Activated T-cell treated with anti-CD3 and anti-CD28 coated beads, Interleukin-2, amount 50 U/mL, for 72 hours (primary cell): ENCODE measurements at places on chromosomes 5 and 9.

GRCh38 chr5:133707629-133708028 is 95.3 kb upstream of the FSTL4 start:
- DNase-seq = no peak

GRCh38 chr5:95884017-95884325 is 61.4 kb upstream of the GLRX start:
- DNase-seq = no peak

DNA sequence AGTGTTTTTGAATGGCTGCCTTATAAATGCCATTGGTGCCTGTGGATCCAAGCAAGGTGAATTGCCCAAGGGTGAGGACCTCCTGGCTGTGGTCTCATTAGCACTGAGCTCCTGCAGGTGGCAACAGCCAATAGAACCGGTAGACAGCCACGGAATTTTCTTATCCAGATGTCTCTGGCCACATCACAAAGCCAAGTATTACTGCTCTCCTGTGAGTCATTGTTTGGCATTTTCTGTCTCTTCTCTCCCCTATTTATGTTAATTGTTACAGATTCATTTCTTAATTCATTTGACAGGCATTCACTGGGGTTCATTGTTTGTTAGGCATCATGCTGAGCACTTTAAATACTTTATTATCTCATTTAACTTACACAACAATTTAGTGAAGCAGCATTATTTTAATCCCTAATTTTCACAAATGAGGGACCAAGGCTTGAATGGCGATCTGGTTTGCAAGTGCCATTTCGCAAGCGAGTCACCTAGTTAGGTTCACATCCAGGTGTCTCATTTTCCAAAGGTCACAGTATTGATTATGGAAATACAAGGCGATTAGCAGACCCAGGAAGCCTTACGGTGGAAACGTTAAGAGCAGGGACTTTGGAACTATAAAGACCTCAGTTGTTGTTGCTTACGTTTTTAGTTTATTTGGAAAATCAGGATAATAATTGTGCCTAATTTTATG is 58.2 kb upstream of the DPYSL3 start:
- no peak for DNase-seq

DNA sequence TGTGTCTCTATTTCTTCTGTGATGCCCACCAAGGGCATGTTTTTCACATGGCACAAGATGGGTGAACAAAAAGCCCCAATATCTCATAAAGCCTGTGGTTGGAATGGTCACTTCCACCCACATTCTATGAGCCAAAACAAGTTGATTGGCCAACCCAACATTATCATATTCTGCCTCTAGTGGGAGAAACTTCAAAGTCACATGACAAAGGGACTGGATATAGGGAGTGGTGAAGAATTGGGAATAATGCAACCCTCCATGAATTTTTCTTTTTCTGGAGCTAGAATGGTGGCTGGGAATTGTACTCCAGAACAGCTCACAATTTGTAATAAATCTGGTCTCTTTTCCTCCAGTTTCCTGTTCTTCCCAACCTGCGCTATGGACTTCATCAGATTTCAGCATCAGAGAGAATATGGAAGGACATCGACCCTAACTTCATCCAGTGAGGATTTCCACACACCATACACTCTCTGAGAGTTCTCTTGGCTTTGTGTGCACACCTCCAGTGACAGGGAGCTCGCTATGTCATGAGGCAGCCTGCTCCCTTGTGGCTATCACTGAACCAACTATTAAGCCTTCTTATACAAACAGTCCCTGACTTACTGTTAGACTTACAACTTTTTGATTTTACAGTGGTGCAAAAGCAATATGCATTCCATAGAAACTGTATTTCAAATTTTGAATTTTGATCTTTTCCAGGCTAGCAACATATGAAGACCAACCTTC is 12.0 kb upstream of the B4GALT1 start:
- no peak for DNase-seq

- no peak for DNase-seq
Observed at GRCh38 chr9:86469476-86470250, 115.5 kb upstream of the TUT7 start.

- no peak for DNase-seq
Observed at GRCh38 chr9:125893277-125893676, 146.1 kb downstream of the PBX3 start.

- DNase-seq = no peak
Observed at GRCh38 chr9:98385751-98386150, 130.3 kb upstream of the TBC1D2 start.

DNA sequence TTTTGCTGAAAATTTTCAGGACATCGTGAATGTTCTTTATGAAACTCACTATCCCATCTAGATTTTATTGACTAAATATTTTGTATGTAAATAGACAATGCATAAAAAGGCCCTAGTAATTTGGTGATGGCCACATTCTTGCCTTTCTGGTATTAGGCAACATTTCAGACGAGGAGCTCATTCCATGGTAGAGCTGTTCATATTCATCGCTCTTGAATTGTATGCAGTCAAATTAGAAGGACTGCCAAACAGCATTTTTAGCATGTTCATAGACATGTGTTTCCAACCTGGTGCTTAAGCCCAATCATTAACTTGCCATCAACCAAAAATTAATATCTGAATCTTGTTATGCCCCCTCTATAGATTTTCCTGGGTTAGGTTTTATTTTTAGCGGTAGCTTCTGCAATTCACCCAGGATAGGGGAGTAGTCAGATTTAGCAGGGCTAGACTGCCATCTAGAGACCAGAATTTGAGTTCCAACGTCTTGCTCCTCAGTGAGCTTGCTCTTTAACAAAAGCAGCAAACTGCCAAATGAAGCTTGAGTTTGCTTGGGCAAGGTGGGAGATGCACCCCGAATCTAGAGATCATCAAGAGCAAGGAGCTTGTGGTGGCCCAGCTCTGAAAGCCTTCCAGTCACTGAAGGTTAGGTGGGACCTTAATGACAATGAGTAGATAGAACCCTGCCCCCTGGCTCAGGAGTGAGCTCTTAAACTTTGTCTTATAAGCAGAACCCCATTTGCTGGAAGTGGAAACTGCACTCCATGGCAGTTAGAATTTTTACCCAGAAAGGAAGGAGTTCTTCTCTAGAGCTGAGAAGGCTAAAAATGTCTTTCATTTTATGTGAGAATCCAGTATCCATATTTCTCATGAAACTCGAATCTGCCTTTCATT is 456.2 kb downstream of the RASEF start:
- DNase-seq = no peak

GRCh38 chr9:100355561-100355960 is 2.8 kb upstream of the TEX10 start:
- DNase-seq = no peak

- no peak for DNase-seq
Observed at GRCh38 chr5:96121364-96121763, 159.7 kb upstream of the ELL2 start.

DNA sequence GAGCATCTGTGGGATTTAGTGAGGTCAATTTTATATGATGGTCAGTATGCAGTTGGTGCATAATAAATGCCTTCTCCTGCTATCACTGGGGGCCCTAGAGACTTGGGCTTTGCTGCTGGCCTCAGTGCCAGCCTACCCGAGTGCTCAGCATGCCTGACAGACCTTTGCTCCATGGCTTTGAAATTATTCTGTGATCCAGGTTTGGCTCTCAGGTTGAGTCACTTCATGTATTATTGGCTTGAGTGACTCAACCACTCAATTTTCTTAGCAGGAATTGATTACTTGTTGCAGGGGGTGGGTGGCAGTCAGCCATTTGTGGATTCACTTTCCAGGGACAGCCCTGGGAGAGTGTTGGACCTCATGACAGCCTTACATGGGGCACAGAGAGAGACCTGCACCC is 13.5 kb downstream of the SLC25A48 start:
- no peak for DNase-seq

- no peak for DNase-seq
Observed at GRCh38 chr5:93587597-93588351, 4.8 kb downstream of the NR2F1 start.

DNA sequence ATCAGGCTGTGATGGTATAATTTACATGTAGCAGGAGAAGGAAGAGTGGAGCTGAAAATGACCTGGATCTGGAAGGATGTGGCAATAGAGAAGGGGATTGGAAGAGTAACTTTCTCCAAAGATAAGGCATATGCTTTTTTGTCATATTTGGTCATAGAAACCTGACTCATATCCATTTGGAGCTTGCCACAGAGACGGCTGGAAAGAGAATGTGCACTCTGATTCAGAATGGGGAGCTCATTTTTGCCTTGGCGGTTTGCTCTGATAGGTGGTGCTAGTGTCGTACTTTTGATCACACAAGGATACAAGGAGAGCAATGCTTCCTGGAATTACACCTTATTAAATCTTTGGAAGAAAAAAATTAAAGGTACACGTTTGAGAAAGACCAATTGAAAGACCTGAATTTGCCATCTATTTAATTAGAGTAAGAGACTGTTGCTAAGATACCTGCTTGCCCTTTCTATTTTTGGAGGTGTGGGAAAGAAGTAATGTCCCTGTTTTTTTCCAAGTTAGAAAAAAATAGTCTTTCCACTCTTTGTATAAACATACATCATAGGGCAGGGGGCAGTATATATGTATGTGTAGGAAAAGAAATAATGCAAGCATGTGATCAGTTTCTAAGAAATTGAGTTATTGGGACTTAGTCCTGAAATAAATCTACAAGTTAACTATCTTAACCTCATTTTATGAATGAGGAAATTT is 5.4 kb downstream of the LSM11 start:
- DNase-seq = no peak

DNA sequence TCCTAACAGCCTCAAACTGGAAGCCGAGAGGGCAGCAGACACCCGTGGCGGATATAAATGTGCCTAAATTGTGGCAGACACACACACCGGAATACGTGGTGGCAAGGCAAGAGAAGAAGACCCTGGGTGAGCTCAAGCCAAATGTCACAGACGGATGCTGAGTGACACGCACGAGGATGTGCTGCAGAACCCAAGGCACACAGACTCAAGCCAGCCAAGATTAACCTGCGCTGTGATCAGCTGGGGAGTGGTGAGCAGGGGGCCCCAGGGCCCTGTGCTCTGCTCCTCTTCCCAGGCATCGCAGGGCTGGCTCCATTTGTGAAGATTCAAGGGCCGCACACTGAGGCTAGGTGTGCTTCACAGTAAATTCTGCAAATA is 16.4 kb downstream of the SEMA4D start:
- DNase-seq = no peak

DNA sequence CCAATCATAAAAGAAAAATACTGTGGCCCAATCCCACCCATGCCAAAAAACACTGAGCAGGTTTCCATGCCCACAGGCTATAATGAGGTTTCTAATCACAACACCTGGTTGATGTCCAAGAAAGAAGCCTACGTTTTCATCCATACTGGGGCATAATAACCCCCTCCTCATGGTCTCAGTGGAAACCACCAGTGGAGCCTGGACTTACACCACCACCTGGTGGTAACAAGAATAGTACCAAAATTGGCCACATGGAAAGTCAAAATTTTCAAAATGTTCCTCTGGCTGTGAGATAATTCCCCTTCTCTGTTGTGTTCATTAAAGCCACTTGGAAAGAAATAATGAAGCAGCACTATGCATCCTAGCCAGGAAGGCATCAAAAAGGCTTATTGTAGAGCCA is 687.3 kb upstream of the ST8SIA4 start:
- DNase-seq = no peak

- DNase-seq = no peak
Observed at GRCh38 chr9:21656776-21657674, 145.4 kb upstream of the MTAP start.

DNA sequence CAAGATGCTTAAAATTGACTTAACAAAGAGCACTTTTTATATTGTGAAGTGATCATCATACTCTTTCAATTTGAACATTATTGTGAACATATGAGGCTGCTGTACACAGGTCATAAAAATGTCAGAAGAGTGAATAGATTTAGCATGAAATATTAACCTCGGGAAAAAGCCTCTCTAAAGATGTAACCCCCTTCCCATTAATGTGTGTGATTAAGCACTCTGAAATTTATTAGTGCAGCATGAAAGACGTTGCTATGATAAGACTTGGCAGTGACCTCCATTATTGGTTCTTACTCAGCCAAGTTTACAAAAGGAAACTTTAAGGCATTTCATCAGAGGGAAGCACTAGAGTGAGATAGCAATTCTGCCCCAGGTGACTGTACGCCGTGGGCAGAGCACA is 326.5 kb downstream of the NTRK2 start:
- no peak for DNase-seq
